AG20443 (cell line): ENCODE measurements at places on chromosomes 3 and 15.

DNA sequence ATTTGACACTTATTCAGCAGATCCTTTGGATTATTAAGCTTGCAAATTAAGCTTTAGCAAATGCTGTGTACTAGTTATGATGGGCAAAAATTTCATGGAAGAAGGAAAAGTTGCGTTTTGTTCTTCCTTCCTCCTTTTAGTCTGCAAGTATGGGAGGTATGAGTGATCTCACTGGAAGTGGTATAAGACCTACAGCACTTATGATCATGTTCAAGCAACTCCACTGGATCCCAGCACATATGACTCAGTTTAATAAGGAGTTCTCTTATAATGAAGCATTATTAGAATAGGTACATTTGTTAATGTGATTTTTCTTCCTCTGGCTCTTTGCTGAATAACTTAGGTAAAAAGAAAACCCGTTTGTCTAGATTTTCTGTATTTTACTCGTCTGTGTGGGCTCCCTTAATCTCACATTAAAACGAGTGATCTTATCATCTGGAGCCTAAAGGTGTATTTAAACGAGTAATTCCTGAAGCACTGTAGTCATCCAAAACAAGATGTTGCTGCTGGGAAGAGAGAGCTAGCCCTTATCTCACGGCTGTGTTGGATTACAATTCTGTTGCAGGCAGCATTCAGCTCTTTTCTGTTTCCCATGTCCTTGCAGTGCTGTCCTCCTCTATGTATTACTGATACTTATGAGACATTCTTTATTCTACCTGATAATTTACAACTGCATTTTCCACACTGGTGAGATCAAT lies 264.9 kb downstream of the GBE1 start:
- DNase-seq, result no peak

DNA sequence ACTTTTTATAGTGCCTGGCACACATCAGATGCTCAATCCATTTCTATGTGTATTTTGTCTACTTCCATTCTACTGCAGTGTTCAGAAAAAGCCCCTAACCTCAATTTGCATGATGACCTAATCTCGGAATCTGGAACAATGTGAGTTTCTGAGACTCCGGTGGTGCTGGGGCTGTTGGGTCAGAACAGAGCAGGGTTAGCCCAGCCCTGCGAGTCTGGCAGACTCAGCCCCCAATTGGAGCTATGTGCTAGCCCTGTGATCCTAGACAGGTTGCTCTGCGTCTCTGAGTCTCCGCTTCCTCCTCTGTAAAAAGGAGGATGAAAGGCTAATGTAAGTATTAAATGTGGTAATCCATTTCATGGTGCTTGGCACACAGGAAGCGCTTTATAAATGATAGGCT lies 95.0 kb upstream of the ICE2 start:
- no peak for DNase-seq

DNA sequence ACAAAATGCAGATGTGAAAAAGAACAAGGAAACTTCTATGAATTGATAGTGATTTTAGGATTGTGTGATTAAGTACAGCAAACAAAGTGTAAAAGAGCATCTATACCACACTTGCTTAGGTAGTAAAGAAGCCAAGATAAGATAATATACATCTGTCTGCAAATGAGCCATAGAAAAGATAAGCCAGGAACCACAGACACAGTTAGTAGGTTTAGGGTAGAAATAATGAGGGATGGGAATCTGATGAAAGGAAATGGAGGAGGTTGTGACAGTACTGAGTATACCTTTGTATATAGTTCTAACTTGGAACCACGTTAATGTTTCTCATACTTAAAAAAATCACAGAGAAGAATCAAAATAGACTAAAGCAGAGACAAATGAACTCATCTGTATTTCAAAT lies 54.0 kb downstream of the TCF12 start:
- DNase-seq, result no peak

- DNase-seq, result no peak
Observed at GRCh38 chr15:25635191-25635590, 196.4 kb upstream of the UBE3A start.

DNA sequence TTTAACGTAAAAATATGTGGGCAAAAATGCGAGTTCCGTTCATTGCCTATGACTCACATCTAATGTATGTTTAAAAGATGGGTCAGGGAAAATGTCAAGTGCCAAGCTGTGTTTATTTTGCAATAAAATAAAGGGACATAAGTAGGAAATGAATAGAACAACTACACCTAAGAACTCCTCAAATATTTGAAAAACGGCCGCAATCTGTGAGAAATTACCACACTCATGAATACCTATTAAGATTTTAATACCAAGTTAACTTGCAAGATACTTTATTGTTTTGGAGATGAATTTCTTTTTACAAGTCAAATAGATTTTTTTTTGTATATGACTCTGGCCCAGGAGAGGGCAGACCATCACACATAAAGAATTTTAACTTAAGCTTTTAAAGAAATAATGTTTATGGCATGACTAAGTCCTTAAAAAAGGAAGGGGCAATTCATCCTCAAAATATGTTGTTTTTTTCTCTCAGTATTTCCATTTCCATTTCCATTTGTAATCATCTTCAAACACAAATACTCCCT lies 152.7 kb downstream of the SUCNR1 start:
- DNase-seq, result peak; percentile 35

DNA sequence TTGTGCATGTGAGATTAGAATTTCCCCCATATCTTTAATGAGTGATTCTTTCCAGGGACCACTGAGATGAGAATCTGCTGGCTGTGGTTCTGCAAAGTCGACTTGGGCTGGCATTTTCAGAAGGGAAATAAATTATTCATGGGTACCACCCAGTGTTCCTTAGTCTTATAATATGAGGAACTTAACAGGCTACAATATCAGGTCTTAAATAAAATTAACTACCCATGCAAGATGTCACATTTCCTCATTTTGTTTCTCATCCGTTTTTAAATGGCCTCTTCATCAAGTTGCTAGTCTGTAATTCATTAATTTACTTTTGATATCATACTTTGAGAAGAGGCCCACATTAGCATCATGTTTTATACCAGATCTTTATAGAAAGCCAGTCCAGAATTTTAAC lies 58.3 kb upstream of the SKOR1 start:
- DNase-seq, result no peak

DNA sequence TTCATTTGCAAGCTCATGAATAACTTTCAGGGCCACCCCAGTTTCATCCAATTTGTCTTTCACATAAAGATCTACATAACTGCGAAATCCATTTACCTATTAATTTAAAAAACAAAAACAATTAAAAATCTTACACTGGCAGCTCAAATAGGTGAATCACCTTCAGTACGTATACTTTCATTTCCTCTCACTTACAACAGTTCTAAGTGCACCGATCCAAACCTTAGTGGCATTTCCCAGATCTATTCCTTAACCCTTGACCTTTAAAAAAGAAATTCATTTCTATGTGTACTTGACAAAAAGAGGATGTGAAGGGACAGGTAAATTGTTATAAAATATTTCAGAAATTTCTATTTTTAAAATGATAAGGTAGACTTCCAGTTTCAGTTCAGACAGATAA lies 30.8 kb downstream of the TOP2B start:
- no peak for DNase-seq

DNA sequence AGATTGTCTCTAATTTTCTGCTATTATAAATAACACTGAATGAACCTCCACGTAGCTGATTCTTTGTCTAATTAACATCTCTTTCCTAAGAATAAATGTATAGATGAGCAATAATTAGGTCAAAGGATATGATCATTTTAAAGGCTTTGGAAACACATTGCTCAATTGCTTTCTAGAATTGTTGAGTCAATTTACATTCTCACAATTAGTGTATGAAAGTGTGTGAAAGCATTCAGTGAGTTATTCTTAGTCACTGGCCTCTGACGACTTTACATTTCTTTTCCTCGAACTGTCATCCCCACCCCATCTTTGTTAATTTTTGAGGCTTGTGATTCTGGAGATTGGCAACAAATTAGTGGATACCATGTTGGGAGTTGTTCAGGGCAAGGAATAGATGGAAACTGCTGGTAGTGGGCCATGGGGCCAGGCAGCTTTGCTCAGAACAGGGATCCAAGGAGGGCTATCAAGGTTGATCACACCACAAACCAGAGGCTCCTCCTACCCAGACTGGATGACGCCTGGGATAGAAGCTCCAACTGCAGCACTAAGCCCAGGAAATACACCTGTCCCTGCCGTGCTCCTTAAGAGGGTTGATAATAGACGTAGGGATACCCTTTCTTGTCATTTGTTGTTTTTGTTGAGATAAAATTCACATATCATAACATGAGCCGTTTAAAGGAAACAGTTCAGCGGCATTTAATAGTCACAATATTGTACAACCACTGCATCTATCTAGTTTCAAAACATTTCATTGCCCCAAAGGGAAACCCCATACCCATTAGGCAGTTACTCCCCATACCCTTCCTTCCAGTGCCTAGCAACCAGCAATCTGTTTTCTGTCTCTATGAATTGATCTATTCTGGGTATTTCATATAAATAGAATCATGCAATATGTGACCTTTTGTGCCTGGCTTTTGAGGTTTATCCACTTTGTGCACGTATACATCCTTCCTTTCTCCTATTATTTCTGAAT lies 27.9 kb downstream of the EIF1B start:
- no peak for DNase-seq

DNA sequence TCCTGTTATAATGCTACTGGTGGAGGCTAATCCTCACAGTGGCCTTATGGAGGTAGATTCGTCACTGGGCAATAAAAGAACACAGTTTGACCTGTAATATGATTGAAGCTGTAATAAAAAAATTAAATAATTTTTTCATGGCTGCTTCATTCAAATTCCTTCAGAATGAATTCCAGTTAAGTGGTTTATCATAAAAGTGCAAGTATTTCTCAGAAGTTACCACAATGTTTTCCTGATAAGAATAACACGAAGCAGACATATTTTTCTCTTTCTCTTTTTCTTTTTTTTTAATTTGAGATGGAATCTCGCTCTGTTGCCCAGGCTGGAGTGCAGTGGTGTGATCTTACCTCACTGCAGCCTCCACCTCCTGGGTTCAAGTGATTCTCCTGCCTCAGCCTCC lies 15.6 kb downstream of the B4GALT4 start:
- no peak for DNase-seq

DNA sequence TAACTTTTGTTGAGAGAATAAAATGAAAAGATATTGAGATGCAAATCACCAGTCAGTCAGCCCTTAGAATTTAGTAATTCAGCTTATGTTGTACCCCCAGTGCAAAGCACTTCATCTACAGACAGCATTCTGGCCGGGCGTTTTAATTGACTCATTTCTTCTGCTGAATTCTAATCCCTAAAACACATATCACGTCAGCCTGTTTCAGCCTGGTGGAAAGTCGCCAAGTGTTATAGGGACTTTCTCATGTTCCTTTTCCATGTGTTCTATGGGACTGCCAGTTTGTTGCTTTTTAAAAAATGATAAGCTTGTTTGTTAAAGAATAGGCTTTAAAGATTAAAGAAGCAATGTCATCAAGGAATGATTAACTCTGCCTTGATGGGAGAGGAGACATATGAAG lies 169.7 kb upstream of the BFSP2 start:
- DNase-seq, result no peak

GRCh38 chr3:22685597-22685996 lies 517.5 kb upstream of the UBE2E2 start:
- DNase-seq, result peak; percentile 23

DNA sequence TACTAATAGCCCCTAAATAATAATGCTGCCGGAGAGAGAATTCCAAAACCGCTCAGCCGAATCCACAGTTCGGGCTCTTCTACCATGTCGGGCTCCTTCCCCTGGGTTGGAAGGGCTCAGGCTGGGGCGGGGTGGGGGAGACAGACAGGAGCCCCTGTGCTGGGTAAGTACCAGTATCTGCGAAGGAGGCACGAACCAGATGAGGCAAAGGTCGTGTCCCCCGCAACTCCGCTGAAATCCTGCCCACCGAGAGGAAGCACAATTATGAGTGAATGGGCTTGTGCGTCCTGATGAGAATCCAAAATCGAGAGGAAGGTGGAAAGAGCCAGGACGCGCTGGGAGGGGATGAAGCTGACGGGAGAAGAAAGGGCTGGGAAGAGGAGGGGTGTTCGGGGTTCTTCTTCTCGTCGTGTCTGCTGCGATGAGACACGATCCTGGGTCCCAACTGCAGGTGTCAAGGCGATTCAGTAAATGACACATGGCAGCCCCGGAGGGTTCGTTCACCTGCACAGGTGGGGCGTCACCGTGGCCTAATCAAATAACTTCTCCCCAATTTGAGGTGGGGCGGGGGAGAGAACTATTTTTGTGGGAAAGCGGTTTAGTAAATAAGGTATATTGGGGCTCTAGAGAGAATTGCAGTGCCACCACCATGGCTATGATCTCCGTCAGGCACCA lies 707 bp upstream of the FAM81A start:
- DNase-seq, result no peak

DNA sequence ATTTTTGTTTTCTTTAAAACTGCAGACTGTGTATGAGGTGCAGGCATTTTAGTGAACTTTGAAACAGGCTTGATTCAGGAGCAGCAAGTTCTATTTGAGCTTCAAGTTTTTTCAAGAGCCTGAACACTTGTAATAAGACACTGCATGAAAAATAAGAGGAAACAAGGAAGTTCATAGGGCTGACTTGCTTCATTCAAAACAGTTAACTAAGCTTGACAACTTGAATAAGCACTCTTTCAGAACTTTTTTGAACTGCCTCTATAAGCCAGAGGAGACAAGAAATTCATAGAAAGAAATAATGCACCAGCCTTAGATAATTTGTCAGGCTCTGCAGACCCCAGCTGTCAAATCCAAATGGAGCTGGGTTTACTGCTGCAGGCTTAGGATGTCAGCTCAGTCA lies 130.2 kb downstream of the SSR3 start:
- DNase-seq, result no peak

GRCh38 chr3:18507333-18507732 lies 82.2 kb upstream of the SATB1 start:
- DNase-seq, result no peak

GRCh38 chr15:77528968-77529319 lies 103.8 kb downstream of the LINGO1 start:
- DNase-seq, result no peak

- no peak for DNase-seq
Observed at GRCh38 chr3:102451543-102451942, 16.7 kb downstream of the ZPLD1 start.

DNA sequence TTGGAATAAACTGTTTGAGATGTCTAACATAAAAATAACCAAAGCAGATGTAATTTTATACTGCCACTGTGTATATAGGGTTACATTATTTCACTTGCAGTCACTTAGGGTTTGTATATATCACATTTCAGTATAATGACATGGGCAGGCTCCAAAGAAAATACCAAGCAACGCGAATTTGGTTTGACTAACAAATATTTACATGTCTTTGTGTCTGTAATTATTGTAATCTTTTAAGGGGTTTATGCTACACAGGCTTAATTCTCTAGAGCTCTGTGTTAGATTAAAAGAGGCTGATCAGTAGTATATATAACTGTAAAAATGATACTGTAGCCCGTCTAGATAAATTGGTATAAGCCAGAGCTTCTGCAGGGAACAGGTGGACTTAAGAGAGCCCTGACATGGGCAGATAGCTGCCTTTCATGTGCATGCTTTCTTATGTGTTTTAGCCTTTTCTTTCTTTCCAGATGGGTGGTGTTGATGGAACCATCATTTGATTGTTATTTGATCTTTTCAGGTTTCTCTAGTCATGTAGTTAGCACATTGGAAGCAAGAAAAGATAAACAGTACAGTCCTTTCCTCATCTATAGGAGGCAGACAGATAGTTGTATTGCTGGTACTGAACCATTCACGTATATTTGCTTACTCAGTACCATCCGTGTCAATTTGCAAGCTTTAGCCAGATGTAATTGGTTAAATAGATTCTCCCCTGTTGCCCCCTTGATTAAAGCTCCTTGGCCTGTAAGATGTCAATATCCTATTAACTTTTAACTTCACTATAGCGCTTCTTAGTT lies 86.1 kb downstream of the GALK2 start:
- no peak for DNase-seq
